ENCODE measurements at places on chromosomes 4 and X. TPM values are rescaled to one million over a fixed set of nuclear protein-coding genes. Genes with fewer than 3 reads are reported as not detected.

The LUZP4 gene
- not detected for total RNA-seq

The CSAG2 gene
- total RNA-seq: not detected

The RAB33A gene
- 5.1 TPM for total RNA-seq

The DMRTC1 gene
- not detected for total RNA-seq

- no peaks in the 10 kb centered on the region for H3K27me3 ChIP-seq
- H3K4me1 ChIP-seq: no peaks in the 10 kb centered on the region
- H3K36me3 ChIP-seq: no peaks in the 10 kb centered on the region
- H3K27ac ChIP-seq: no peak overlapping the region
- no peak overlapping the region for H3K4me3 ChIP-seq
Observed at GRCh38 chr4:53782458-53782845, 191.2 kb upstream of the LNX1 start.

GRCh38 chrX:6024204-6024603 lies 204.5 kb downstream of the NLGN4X start:
- no peak overlapping the region for H3K4me3 ChIP-seq
- H3K4me1 ChIP-seq: peaks cover 19% of the 10 kb centered on the region
- no peaks in the 10 kb centered on the region for H3K36me3 ChIP-seq
- H3K27me3 ChIP-seq: no peaks in the 10 kb centered on the region
- no peak overlapping the region for H3K27ac ChIP-seq

Data from neural progenitor cell (in vitro differentiated cells).